ENCODE measurements at places on chromosomes 3 and 15. TPM values are rescaled to one million over a fixed set of nuclear protein-coding genes. Genes with fewer than 3 reads are reported as not detected.

- no peak for DNase-seq
These were observed 105.1 kb upstream of the SLCO2A1 start for GRCh38 chr3:134134698-134135415.

The CPNE9 gene
- not detected for total RNA-seq

The TERC gene
- 10.0 TPM for total RNA-seq

GRCh38 chr3:16089521-16089920 is 85.0 kb upstream of the GALNT15 start:
- no peak for DNase-seq

- no peak for DNase-seq
These were observed 25.7 kb downstream of the GJD2 start for GRCh38 chr15:34729056-34729455.

Data from endothelial cell of umbilical vein (primary cell).